ENCODE measurements at places on chromosomes 3 and 15.

DNA sequence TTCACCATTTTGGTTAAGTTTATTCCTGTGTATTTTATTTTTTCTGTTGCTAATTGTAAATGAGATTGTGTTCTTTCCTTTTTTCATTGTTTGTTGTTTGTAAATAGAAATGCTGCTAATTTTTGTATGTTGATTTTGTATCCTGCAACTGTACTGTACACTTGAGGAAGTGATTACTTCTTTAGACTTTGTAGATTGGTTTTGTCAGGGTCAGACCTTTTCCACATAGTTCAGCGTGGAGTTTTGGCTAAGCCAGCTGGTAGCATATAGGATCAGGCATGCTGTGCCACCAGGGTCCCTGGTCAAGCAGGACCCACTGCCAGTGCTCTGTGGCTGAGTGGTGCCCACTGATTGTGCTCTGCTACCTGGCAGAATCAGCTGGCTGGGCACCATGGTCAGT lies 80.1 kb downstream of the CD200 start:
- no peak for DNase-seq

DNA sequence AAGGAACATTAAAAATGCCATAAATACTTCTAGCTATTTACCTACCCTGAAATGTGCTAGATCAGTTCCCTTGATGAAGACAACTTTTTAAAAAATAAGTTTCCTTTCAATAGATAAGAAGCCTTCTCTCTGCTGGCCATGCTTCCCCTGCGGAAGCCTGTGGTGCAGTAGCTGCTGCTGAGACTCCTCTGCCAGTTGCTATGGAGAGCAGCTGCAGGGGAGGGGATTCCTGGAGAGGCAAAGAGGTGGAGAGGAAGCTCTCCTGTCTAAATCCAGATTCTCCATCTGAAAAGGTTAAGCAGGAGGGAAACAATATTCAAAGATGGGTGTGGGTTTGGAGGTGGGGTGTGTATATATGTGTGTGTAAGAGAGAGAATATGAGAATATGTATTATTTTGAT lies 69.8 kb upstream of the BFSP2 start:
- no peak for DNase-seq

DNA sequence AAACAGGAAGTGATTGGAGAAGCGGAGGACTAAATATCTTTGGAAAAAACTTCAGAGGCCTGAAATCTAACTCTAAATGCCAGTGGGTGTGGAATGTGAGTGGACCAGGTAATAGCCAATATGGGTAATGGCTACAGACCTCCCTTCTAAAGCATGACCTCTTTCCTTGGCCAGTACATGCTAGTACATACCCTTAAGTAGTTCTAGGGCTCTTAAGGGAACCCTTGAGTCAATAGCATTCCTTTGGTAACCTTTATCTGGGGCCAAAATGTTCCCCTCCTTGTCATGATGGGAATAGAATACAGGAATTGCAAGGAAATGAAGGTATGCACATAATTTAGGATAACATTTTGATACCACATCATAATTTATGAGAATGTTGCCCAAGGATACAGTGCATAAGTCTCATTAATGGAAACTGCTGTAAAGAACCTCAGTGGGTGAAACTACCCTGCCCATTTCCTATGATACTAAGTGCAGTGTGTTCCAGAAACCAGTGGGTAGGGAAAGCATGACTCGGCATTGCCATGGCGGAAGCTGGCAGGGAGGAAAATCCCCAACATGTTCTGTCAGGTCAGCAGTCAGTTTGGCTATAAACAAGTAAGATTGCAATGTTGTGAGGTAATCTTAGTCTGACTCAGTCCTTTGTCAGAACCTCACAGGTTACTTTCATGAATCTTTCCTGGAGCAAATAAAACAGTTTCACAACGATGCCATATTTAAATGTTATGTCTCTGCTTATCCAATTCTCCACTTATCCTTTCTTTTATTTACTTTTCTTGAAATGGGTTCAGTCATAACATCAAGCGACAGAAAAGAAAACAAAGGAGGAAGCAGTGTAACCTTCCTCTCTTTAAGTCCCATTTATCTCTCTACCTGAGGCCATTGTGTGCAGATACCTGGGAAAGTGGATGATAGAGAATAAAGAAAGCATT lies 23.5 kb upstream of the RAP2B start:
- no peak for DNase-seq

GRCh38 chr15:90869601-90870353 lies 1.4 kb downstream of the FURIN start:
- DNase-seq, result no peak

DNA sequence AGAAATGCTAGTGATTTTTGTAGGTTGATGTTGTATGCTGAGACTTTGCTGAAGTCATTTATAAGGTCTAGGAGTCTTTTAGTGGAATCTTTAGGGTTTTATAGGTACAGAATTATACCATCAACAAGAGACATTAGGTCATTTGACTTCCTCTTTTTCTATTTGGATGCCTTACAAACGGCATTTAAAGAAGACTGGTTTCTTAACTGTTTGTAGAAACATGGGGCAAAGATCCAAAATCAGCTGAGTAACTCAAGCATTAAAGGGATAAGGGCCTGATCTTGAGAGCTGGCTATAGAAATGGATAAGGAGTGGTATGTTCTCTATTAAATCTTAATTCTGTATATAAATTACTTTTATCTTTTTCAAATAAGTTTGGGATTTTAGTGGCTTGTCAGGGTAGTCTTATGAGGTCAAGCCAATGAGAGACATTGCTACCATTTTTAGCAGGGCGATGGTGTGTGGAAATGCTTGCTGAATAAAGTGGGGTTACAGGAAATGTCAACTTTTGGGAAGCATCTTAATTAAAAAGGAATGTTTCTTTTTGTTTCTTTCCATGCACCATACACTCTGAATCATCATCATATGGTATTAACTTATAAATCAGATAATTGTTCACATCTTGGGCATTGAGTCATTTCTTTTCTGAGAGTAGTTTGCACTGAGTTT lies 197.7 kb upstream of the GBE1 start:
- no peak for DNase-seq

GRCh38 chr15:60396560-60396957 lies 1.2 kb downstream of the ANXA2 start:
- no peak for DNase-seq

DNA sequence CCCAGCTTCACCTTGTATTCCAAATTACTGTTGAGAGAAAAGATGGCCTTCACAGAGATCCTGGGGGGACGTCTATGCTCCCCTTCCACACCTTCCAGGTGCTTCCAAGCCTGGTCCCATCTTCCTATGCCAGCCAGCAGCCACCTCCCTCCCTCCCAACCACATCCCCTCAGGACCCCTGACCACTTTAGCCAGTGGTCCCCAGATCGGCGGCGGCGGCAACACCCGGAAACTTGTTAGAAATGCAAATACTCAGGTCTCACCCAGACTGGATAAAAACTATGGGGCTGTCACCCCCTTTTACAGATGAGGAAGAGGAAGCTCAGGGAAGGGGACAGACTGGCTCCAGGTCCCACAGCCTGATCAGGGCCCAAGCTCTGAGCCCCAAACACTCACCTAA lies 38.0 kb upstream of the PRSS50 start:
- no peak for DNase-seq

GRCh38 chr15:65222891-65223290 lies 11.6 kb upstream of the CILP start:
- no peak for DNase-seq

DNA sequence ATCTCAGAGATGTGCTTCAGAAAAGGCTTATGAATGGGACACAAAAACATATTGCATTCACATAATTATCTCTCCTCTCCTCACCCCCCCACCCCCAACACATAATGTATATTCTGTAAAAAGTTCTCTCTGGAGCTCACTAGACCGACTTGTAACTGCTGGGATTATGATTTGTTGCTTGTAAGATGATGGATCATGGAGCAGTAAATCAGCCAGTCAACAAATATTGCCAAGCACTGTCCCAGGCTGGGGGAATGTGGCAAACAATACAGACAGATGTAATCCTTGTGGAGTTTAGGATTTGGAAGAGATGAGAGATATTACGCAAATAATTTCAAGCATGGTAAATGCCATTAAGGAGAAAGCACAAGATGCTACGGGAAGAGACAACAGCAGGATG lies 114.8 kb downstream of the PEX5L start:
- no peak for DNase-seq

DNA sequence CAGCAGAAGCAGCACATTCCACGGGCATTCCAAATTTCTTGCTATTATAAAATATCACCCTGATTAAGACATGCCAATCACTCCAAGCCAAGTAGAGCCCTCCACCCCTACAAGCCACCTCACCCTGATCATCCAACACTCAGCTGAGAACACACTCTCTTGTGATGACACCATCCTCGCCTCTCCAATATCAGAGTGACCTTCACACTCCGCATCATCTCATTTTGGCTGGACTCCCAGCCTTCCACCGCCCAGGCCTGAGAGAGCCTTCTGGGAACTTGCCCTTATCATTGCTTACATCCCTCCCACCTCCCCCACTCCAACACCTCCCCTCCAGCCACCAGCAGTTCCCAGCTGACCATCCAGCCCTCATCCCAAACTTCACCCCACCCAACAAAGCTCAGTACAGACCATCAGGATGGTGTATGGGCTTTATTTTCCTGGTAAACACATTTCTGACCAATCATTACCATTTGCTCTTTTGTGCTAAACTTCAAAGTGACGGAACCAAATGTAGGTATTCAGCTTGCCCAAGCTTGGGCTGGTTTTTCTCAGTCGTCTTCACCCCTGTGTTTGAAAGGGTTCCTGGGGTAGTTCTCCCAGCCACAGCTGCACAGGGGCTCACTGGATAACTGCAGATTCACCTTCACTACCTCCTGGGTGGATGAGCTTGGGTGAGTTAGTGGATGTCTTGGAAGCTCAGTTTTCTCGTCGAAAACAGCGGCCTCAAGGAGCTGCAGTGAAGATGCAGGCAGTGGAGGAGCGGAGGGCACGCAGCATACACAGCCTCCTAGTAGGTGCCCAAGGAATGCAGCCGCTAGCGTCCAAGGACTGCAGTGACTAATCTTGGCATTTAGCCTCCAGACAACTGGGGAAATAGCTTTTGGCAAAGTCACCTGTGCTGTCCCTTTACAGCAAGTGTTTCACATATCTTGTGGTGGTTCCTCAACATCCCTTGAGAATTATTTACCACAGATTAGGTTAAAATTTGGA lies 115.1 kb downstream of the LIPC start:
- no peak for DNase-seq

- DNase-seq, result no peak
Observed at GRCh38 chr3:118675305-118675704, 359.3 kb downstream of the IGSF11 start.

DNA sequence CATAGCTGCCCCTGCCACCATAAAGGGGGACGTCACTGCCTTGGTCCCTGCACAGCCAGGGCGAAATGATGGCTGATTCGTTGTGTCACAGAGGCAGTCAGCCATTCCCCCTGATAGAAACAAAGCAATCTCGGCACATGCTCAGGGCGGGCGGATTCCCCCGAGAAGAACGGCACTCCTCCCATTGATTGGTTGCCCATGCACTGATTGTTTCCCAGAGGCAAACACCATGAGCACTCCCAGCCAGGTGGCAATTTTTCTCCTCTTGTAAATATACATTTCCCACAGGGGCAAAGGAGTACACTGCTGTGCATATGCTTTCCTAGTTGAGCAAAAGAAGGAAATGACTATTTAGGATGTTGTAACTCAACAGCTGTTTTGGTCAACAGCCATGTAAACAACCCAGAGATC lies 56.5 kb downstream of the KY start:
- no peak for DNase-seq

DNA sequence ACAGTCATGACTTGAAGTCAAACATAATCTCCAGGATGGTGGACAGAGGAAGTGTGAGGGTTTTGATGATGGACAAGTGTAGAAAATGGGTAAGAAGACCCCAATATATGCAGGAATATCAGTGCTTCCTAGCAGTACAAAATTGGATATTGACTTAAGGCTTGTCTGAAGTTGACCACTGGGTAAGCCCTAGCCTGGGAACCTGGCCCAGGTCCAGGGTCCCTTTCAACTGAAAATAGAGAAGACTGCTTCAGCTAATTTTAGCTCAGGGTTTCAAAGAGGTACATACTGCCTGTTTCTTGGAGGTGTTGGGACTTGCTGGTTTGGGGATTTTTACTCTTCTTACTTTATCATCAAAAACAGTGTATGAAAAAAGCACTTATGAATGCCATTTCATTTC lies 4.7 kb downstream of the NR1D2 start:
- no peak for DNase-seq

DNA sequence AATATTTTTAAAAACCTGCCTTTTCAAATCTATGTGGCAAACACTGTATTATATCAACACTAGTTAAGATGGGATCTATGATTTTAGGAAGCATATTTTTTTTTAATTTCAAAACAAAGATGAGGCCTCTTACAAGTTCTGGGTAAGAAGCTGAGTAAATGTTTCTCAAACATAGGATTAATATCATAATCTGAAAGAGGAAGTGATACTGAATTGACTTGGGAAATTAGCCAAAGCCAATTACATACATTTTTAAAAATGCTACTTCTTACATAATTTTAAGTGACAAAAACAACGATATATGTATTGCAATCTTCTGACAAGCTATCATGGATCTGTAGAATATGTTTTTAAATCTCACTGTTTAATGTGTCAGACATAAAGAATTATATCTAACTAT lies 135.1 kb upstream of the UBP1 start:
- no peak for DNase-seq

- DNase-seq, result no peak
Observed at GRCh38 chr3:64440498-64440897, 215.2 kb upstream of the PRICKLE2 start.

DNA sequence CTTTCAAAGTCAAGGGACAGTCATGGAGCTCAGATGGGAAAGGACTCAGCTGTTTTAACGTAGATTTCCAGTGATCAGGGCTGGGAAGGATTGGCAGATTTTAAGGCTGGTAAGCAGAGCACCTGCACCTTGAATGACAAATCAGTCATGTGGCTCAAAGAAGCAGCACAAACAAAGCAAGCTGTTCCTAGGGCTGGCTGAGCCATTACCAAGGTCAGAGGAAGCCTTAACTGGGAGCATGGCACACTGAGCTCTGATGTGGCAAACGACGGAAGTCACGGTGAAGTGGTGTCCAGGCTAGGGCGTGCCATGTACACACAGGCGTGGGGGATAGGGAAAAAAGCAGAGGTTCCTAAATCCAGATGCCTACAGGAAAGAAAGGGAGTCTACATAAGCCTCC lies 84.6 kb upstream of the PFN2 start:
- DNase-seq, result no peak

GRCh38 chr15:71325481-71325880 lies 210.2 kb downstream of the THSD4 start:
- DNase-seq, result no peak

GRCh38 chr3:88611826-88612326 lies 462.1 kb downstream of the C3orf38 start:
- DNase-seq, result no peak

GRCh38 chr15:71806452-71806931 lies 3.9 kb upstream of the NR2E3 start:
- DNase-seq, result no peak

- DNase-seq, result no peak
Observed at GRCh38 chr3:189353318-189353965, 181.7 kb downstream of the TPRG1 start.
